ENCODE measurements at places on chromosomes 3 and 15.

- no peak for ATAC-seq
Measured at GRCh38 chr15:28021281-28022039, 77.7 kb downstream of the OCA2 start.

- no peak for ATAC-seq
Measured at GRCh38 chr3:8441969-8442559, 59.6 kb upstream of the LMCD1 start.

GRCh38 chr3:63972987-63973386 lies 50.3 kb downstream of the PSMD6 start:
- ATAC-seq: no peak

DNA sequence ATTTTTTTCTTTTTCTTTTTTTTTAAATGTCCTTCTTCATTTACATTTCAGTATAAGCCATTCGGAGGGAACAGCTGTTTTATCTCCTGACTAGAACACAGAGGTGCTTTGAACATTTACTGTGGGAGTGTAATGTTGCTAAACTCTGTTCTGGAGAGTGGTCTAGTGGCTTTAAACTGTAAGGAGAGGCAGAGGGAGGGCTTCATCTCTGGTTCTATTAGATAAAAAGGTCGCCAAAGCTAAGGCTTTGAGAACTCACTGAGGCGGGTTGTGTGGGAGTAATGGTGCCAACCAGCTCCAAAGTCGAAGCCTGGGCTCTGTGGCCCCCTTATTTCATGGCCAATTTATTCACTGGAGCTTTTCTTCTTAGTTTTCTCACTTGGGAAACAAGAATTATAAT lies 133.2 kb downstream of the ANXA2 start:
- ATAC-seq: no peak

GRCh38 chr3:188434594-188434993 lies 280.6 kb downstream of the LPP start:
- ATAC-seq: no peak

DNA sequence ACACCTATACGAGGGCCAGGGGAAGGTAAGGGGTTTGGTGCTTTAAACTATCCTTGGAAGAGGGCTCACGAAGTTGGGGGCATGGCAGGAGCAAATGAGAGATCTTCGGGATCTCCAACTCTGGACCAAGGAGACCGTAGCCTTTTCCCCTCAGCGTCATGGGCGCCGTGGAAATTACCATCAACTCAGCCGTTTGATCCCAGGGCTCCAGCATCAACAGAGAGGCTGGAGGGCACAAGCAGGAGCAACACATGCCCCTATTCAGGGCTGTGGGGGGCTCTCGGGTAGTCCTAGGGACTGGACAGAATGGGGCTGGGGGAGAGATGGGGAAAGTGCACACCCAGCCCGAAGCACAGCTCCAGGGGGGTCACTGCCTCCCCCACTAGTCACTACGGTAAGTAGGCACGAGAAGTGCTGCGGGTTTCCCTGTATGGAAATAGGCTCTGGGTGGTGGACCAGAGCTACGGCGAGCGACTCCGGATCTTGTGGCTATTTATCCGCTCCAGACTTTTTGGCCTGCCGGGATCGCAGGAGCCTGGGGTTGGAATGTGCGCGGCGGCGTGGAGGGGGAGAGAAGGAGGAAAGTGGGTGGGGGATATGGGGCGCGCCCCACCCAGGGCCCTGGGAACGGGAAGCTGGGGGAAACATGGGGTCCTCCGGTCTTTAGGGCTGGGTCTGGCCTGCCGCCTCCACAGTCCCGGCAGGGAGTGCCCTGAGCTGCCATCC lies 539 bp upstream of the LAMB2 start:
- no peak for ATAC-seq

DNA sequence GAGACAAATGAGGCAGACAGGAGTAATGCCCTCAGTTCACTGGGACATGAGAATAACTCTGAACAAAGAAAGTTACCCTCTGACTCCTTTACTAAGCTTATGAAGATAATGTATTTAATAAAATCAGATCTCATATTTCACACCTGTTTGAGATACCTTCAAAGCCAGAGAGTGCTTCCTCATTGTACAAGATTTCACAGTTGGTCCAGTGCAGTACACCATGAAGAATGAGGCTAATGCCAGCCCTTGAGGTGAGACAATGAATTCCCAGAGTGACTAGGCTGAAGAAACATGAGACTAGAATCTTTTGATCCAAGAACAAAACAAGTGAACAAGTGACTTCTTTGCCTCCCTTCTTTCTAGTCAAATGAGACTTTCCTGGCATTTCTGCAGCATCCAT lies 1133.8 kb downstream of the TUSC7 start:
- ATAC-seq: no peak

DNA sequence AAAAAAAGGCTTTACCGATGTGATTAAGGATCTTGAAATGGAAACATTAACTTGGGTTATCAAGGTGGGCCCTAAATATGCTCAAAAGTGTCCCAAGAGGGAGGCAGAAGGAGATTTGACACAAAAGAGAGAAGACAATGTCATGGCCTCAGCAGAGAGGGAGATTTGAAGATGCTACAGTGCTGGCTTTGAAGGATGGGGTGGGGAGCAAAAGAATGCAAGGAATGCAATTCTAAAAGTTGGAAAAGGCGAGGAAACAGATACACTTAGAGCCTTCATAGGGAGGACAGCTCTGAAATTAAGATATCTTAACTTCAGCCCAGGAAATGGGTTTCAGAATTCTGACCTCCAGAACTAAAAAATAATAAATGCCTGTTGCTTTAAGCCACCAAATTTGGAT lies 314.5 kb upstream of the CCDC54 start:
- no peak for ATAC-seq

- peak; percentile 58 for ATAC-seq
Measured at GRCh38 chr15:64045774-64046420, 388 bp downstream of the DAPK2 start.

GRCh38 chr3:183385698-183386613 lies 42.5 kb downstream of the MCF2L2 start:
- peak; percentile 78 for ATAC-seq

- ATAC-seq: no peak
Measured at GRCh38 chr3:145492456-145492855, 668.5 kb downstream of the PLOD2 start.

- ATAC-seq: no peak
Measured at GRCh38 chr15:38367476-38367875, 86.5 kb upstream of the FAM98B start.

- ATAC-seq: no peak
Measured at GRCh38 chr3:155149494-155149893, 69.4 kb downstream of the MME start.

- no peak for ATAC-seq
Measured at GRCh38 chr3:110758208-110758607, 313.4 kb upstream of the NECTIN3 start.

DNA sequence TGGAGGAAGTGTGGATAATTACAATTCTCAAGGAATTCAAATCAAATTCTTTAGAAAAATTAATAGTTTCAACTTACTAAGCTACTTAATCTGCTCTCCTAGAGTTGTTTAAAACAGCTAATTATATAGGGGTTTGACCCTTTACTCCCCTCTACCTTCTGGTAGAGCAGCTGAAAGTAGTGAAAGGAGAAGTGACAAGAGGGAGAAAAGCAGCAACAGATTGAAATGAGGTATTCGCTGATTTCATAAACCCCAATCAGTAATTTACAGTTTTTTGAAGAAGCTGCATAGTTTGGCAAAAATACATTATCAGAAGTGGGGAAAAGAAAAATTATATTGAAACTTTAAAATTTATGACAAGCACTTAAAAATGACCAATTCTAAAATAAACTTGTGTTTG lies 52.8 kb downstream of the ZMAT3 start:
- ATAC-seq: no peak
